ENCODE measurements at places on chromosomes 4 and X. TPM values are rescaled to one million over a fixed set of nuclear protein-coding genes. Genes with fewer than 3 reads are reported as not detected.

Gene MGARP
- total RNA-seq = 0.89 TPM

Gene CD99
- total RNA-seq = 705 TPM

DNA sequence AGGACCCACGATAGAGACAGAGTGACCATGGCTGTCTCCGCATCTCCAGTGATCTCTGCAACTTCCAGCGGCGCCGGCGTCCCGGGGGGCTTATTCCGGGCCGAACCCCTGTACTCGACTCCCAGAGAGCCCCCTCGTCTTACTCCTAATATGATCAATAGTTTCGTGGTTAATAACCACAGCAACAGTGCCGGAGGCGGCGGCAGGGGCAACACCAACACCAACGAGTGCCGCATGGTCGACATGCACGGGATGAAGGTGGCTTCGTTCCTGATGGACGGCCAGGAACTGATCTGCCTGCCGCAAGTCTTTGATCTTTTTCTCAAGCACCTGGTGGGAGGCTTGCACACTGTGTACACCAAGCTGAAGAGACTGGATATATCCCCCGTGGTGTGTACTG lies 343 bp downstream of the DACH2 start:
- no peak for DNase-seq

Gene BEX5
- not detected for total RNA-seq

DNA sequence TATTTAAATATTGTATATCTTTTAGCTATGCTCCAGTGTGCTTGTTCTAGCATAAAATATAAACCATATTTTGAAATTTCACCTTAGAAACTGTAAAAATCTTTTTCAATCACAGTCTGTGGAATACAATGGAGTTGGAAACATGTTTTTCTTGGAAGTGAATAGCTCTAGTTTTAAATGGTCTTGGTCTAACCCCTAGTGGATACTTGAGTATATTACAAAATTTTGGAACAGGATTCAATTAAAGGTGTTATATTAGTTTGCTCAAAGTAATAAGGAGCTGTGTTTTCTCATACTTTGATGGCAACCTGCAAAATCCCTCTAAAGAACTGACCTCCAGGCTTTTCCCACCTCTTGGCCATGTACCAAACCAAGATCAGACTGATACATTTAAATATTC lies 48.2 kb downstream of the STK26 start:
- no peak for DNase-seq

- DNase-seq = no peak
Measured at GRCh38 chr4:112185740-112186670, 40.8 kb downstream of the FAM241A start.

DNA sequence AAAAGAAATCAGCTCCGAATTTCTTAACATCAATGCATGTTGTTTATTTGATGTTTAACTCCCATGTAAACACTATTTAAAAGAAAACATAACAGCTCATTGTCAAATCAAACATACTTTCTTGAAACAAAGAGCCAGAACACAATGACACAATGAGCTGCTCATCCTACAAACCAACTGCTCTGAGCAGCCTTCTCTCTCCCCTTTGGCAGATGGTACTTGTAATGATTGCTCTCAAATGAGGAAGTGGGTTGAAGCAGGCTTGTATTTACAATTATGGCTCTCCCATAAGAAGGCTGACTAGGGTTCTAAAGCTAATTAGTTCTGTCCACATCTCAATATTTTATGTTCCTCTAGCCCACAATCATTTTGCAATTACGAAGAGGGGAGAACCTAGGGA lies 637.8 kb upstream of the ADGRL3 start:
- no peak for DNase-seq

GRCh38 chr4:24794916-24795665 lies at the start of gene SOD3:
SOD3 (plus strand) TSS chr4:24795573; CDS start chr4:24799522, 3,949 bp downstream.
- peak; percentile 84 for DNase-seq

All from A172 (cell line).